ENCODE measurements at places on chromosomes 16 and 17. TPM values are rescaled to one million over a fixed set of nuclear protein-coding genes. Genes with fewer than 3 reads are reported as not detected.

GRCh38 chr16:9176547-9177418 lies 85.3 kb downstream of the HAPSTR1 start:
- no peak for DNase-seq

DNA sequence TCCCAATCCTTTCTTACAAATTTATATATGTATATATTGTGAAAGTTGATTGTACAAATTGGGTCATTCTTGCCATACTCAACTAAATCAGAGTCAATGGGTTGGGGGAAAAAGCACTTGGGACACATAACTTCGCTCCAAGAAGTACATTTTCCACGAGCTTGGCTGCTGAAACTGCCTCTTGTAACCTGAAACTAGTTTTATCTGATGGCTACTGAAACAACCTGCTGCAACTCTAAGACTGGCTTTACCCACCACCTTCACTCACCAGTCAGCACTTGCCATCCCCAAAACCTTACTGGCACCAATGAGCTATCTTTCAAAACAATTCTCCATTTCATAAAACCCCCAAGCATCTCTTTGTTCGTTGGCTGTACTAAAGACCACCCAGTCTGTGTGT lies 14.5 kb upstream of the MYCBPAP start:
- no peak for DNase-seq

TNP2 gene
- not detected for polyA plus RNA-seq

SLC6A2 gene
- polyA plus RNA-seq, result 0.93 TPM

All from right renal pelvis (tissue), 4 donors.